ENCODE measurements at places on chromosomes 2 and 18. TPM values are rescaled to one million over a fixed set of nuclear protein-coding genes. Genes with fewer than 3 reads are reported as not detected.

The MARCO gene
- not detected for total RNA-seq

The KCNG3 gene
- total RNA-seq, result under 0.01 TPM

The C2orf78 gene
- total RNA-seq, result not detected

The ANXA4 gene
- 17.2 TPM for total RNA-seq

The MERTK gene
- 0.37 TPM for total RNA-seq

The CDH2 gene
- 107 TPM for total RNA-seq

The VWA3B gene
- not detected for total RNA-seq

The LRATD1 gene
- total RNA-seq, result 3.5 TPM

The GPAT2 gene
- 13.7 TPM for total RNA-seq

The TMEFF2 gene
- total RNA-seq, result 0.22 TPM

Measured in uterine smooth muscle cell (primary cell).